ENCODE measurements at places on chromosomes 13 and 19.

GRCh38 chr19:27750391-27751043 lies 1462.4 kb downstream of the UQCRFS1 start:
- no peak for DNase-seq

- no peak for DNase-seq
These were observed 84.2 kb downstream of the COL4A2 start for GRCh38 chr13:110391273-110391672.

GRCh38 chr13:106028911-106029310 lies 506.6 kb downstream of the EFNB2 start:
- DNase-seq, result no peak

DNA sequence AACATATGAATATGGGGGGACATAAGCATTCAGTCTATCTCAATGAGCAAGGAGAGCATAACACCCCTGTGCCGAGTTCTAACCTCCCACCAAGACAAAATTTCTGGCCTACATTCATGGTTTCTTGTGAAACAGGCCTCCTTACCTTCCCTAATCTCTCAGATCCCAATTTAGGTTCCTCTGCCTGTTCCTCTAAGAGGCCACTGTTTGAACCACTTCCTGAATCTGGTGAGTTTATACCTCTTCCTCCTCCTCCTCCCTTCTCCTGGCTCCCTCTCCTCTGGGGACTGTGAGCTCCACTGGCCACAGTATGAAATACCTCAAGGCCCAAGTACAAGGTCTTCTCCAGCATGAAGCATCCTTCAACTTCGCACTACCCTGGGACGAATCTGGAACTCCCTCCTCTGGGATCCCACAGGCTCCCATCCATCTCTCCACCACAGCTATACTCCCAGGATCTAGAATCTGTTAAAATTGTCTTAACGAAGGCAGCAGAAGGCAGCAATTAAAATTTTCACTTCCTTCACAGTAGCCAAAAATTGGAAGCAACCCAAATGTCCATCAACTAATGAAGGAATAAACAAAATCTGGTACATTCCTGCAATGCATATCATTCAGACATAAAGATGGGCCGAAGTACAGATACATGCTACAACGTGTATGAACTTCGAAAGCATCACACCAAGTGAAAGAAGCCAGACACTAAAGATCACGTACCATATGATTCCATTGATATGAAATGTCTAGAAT lies 7.8 kb upstream of the SIGLECL1 start:
- no peak for DNase-seq

DNA sequence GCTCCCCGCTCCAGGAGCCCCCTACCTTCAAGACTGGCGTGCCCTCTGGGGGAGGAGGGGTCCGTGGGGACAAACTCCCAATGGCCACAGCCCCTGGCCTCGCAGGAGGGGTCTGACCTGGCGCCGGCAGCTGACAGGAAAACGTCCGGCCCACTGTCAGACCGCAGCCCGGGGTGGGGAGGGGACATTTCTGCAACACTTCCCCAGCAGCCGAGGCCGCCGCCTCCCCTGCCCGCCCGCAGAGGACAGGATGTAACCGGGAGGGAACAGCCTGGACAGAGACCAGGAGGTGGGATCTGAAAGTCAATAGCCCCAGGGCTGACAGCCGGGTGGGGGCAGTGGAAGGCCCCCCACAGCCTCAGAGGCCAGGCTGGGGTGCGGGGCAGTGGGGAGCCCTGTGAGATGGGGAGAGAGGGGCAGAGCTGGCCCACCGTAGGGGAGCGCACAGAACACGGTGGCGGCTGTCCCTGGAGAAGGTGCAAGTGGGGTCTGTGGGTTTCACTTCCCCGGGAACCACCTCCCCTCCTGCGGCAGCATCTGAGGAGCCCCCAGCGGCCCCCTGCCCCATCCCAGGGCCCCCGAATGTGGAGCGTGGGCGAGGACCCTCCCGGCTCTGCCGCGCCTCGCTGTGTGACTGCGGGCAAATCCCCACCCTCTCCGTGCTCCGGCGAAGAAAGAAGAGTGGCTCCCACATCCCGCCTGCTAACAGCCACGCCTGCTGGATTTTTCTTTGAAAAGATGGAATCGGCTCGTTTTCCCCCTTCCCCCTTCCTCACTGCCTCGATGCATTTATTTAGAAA lies at the start of gene PEAK3:
Gene PEAK3, minus strand, starts transcription at position 114 of the 800 bp plus-strand sequence. CDS start 1,244 bp downstream, outside the sequence.
- DNase-seq, result no peak

DNA sequence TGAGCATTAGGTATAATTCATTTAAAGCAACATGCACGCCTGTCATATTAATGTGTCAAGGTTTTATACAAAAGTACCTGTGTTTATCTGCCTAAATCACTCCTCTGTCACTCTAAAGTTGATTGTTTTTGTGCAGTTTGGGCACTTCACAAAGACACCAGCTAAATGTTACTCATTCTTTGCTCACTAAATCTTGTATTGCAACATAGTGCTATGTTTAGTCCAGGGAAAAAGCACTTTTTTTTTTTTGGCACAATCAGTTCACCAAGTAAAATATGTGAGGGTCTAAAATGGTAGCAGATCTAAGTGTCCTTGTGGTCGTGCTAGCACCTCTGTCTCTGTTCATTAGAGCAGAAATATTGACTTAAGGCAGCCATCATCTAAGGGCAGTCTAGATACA lies 2526.7 kb upstream of the PCDH20 start:
- DNase-seq, result no peak

GRCh38 chr13:33367926-33368325 lies 82.4 kb upstream of the STARD13 start:
- DNase-seq, result no peak

DNA sequence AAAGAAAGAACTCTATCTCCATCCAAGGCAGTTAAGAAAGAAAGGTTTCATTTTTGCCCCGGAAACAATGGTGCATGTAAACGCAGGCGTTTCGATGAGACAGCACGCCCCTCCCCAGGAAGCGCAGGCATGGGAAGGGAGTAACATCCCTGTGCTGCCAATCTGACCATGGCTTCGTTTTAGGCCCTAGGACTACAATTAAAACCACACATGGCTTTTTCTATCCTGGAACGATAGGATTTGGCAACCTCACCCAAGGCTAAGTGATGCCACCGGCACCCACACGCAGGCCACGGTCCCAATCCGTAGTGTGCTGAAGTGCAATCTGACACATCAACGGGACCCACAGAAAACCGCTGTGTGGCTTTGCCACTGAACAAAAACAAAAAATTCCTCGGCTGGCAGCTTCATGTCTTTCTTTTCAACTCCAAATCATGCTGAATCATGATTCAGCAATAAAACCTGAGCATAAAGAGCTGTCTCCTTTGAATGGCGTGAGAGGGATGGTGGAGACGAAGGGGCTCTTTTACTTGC lies 24.2 kb downstream of the RANBP3 start:
- DNase-seq, result no peak

GRCh38 chr19:1163283-1163933 lies 10.7 kb downstream of the SBNO2 start:
- no peak for DNase-seq
